Pulmonary artery endothelial cell (primary cell): ENCODE measurements at places on chromosomes 7 and 10.

- DNase-seq, result no peak
These were observed 2.2 kb upstream of the RAMP3 start for GRCh38 chr7:45155357-45155900.

GRCh38 chr7:143299840-143300239 is 11.7 kb downstream of the CASP2 start:
- no peak for DNase-seq

DNA sequence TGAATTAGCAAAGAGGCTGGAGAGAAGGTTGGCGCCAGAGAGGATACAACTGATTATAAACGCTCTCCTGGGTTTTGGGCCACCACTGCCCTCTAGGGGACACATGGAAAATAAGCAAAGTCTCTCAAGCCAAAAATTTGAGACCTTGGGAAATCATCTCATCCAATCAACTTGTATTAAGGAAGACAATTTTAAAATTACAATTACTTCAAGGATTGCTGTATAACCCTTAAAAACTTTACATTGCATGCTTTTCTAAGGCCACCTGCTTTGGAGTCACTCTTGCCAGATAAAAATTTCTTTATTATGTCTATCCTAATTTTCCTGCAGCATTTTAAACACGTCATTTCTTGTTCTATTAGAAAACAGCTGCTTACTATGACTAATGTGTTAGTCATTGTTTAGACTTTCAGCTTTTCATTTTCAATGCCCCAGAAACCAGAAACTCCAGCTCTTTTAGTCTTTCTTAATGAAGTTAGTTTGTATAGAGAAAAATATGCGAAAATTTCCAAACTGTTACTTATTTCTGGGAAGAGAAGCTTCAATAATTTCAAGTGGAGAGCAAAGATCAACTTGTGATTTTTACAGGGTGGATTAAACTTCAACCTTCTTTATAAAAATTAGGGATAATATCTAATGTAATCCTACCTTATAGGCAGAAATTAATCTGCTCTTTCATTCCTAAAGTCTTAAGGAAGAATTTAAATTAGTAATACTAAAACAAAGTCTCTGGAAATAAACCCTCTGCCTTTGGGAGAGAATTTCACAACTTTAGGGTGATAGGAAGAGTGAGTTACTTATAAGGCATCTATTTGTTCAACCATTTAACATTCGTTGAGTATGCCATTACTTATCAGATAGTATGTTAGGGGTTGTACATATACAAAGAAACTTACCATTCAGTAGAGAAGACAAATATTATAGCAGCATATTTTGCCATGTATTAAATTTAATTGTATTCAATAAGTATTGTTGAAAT is 20.6 kb upstream of the RHOBTB1 start:
- DNase-seq, result no peak

DNA sequence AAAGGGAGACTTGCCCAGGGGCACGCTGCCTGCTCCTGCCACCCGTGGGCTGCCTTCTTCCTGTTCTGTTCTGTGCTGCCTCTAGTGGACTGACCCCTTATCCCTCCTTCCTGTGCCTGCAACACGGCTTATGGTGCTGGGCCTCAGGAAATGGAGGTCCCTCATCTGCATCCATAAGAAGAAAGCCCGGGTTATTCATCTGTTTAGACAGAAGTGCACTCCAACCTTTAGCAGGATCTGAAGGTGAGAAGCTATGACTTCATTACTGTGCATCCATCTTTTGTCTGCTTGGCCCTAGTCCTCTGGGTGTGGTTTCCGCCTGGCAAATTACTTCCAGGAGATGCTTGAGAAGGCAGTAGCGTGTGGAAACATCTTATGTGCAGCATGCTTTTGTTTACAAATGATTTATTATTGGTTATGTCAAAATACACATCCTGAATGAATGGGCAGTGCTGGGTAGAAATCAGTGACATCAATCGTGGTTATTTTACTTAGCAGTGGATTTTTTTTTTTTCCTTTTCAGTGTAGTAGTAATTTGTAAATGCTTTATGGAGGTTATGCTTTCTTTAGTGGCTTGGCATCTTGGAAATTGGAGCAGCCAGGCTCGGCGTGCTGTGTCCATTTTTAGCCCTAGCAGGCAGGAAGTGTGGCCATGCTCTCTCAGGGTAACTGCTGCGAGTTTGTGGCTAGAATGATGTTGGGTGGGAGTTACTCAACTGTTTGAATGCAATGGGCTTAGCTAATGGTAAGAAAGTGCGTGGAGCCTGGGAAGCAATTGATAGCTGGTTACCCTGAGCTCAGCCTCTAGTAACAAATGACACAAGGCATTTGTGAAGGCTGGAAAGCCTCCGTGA is 12.7 kb downstream of the PTPRE start:
- no peak for DNase-seq

DNA sequence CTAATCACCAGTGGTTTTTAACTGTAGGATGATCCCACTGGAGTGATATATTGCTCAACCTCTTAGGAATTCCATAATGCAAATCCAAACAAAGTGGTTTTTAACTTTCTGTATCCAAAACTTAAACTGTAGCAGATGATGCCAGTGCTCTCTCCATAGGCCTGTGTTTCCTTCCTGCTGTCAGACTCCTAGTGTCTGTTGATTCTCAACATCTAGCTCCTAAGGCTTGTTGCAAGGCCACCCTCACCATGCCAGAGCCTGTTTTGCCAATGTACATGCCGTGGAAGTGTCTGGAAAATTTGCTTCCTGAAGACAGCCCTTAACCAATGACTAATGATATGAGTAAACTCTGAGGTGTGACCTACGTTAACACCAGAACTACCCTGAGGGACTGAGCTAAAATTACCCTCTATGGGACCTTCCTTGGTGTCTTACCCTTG is 39.3 kb downstream of the C1GALT1 start:
- peak; percentile 19 for DNase-seq

GRCh38 chr10:14312014-14312413 is 18.7 kb downstream of the FRMD4A start:
- DNase-seq, result no peak

GRCh38 chr10:75057680-75058079 is 53.8 kb upstream of the SAMD8 start:
- DNase-seq, result no peak

GRCh38 chr10:72063703-72064391 is 24.5 kb downstream of the SPOCK2 start:
- DNase-seq, result no peak

GRCh38 chr10:89283936-89284475 is 17.8 kb upstream of the IFIT2 start:
- DNase-seq, result no peak

GRCh38 chr10:110421512-110422138 is 76.1 kb upstream of the DUSP5 start:
- DNase-seq, result no peak

- DNase-seq, result no peak
These were observed 195.7 kb downstream of the CACNA2D1 start for GRCh38 chr7:82247814-82248433.
